ENCODE measurements at places on chromosomes 2 and 18.

GRCh38 chr18:79108549-79109215 lies 39.5 kb downstream of the ATP9B start:
- DNase-seq, result no peak

DNA sequence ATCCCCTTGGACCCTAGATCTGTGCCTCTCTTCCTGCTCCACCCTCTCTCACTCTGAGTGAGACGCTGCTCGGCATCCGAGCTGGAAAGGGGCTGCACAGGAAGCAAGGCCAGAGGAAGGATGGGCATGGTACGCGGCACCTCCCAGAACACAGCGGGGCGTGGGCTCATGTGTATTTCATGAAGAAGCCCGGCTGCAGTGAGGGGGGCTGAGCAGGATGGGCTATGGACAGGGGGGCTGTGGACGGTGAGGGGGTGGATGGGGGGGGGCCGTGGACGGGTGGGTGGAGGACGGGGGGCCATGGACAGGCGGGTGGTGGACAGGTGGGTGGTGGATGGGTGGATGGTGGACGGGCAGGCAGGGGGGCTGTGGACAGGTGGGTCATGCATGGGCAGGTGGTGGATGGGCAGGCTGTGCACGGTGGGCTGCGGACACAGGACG lies 28.5 kb downstream of the SLC66A2 start:
- no peak for DNase-seq

DNA sequence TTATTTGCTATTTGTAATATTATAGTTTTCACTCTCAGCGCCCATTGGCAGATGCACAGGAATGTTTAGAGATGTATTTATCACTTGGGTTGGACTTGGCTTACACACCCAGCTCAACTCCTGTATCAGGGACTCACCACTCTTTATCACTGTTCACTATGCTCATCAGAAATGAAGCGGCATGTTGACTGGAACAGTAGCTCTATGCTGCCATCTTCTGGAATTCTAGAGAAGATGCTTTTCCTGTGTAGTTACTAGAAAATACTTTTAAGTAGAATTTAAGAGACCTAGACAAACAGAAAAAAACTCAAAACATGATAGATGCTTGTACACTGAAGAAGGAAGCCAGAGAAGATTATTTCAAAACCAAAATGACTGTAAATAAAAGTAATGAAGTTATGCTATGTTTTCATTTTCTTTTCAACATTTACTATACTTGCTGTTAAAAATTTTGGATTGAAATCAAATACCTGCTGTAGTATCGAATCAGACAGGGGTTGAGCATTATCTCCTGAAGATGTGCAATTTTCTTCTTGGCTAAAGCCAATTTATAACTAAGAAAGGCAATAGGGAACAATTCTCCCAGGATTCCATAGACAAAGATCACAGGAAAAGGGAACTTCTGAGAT lies 47.4 kb upstream of the NXPH2 start:
- DNase-seq, result no peak

DNA sequence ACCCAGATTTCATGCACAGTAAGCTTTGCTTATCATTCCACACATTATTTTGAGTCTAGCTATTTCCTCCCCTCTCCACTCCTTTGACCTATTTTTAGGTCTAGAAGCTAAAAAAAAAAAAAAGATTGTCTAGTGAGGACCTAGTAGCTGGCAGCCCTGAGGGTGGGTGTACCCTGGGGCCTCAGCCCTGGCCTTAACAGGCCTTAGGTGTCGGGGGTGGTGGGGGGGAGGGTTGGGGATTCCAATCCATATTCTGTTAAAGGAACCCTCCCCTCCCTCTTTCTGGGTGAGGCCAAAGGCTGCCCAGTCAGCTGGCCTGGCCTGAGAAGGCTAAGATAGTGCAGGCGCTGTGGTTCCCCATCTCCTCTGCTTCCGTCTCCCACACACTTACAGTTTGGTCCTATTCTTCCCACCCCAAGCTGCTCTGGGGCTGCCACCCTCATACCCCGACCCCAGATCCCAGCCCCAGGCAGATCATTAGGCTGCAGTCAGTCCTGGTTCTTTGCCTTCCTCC lies 65.5 kb upstream of the HK2 start:
- no peak for DNase-seq

DNA sequence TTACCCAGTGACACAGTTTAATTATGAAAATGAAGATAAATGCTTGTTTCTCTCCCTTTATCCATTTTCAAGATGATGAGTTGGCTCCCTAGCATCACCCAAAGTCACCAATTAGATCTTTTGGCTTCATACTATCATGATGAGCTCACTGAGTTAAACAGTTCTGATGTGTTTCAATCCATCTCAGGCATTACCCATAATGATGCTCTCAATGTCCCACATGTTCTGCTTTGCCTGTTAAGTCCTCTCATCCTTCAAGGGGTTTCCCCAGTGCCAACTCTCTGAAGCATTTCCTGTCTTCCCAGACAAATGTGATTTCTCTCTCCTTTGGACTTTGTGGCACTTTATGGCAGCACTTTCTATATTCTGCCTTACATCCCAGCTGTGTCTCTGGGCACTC lies 92.6 kb downstream of the EPB41L3 start:
- DNase-seq, result no peak

GRCh38 chr18:48077291-48077690 lies 146.8 kb upstream of the SMAD2 start:
- DNase-seq, result no peak
